Stimulated activated effector memory CD8-positive, alpha-beta T cell treated with anti-CD3 and anti-CD28 coated beads, Interleukin-12 subunit alpha, Interleukin-12 subunit beta, amount 100 ng/mL, for 72 hours (primary cell): ENCODE measurements at places on chromosomes 13 and 19.

GRCh38 chr13:51823863-51824262, 19.9 kb upstream of the DHRS12 start:
- DNase-seq: no peak

DNA sequence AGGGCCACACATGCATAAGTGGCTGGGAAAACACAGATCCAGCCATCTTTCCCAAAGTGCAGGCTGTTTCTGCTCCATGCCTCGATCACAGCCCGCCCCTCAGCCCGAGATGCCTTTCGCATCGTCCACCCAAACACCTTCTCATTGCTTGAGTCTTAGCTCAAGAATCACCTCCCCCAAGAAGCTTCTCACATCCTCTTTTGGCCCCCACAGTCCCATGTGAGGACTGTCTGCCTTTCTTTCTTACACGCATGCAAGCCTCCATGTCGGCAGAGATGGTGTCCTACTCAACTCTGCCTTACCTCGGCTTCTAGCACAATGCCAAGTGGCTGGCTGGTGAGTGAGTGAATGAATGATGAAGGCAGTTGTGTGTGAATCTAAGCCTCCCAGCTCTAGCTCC, 18.1 kb upstream of the GSX1 start:
- no peak for DNase-seq

- no peak for DNase-seq
These were observed 1471.7 kb downstream of the UQCRFS1 start for GRCh38 chr19:27741236-27741635.

GRCh38 chr13:98954313-98954712, 23.6 kb downstream of the DOCK9 start:
- DNase-seq: no peak

GRCh38 chr13:34294483-34295129, 476.7 kb downstream of the RFC3 start:
- no peak for DNase-seq

- DNase-seq: no peak
These were observed 406.8 kb downstream of the DACH1 start for GRCh38 chr13:71460211-71460610.

DNA sequence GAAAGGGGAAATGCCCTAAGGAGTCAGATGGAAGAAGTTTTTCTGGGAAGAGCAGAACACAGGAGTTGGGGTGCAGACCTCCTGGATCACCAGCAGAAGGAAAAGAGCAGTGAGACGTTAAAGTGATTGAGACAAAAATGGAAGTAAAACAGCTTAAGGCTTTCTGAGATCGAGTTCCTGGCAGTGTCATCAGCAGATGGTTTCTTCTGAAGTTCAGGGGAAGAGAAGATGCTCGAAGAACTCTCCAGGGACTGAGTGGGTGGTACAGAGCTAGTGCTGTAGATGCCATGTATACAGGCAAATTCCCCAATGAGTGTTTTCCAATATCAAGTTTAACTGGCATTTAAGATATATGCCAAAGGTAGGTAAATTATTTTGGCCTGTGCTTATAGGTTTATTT, 272.2 kb upstream of the KLF12 start:
- no peak for DNase-seq

DNA sequence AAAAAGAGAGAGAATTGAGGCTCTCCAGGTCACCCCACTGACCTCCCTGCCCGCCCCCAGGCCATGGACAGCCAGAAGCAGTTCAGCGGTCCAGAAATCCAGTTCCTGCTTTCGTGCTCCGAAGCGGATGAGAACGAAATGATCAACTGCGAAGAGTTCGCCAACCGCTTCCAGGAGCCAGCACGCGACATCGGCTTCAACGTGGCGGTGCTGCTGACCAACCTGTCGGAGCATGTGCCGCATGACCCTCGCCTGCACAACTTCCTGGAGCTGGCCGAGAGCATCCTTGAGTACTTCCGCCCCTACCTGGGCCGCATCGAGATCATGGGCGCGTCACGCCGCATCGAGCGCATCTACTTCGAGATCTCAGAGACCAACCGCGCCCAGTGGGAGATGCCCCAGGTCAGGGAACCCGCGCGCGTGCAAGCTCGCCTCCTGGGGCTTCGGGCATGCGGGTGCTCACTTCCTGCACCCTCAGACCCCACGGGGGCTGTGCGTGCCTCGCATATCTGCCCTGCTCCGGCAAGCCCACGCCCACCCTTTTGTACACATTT, 56.6 kb downstream of the MAP4K1 start:
- DNase-seq: no peak

DNA sequence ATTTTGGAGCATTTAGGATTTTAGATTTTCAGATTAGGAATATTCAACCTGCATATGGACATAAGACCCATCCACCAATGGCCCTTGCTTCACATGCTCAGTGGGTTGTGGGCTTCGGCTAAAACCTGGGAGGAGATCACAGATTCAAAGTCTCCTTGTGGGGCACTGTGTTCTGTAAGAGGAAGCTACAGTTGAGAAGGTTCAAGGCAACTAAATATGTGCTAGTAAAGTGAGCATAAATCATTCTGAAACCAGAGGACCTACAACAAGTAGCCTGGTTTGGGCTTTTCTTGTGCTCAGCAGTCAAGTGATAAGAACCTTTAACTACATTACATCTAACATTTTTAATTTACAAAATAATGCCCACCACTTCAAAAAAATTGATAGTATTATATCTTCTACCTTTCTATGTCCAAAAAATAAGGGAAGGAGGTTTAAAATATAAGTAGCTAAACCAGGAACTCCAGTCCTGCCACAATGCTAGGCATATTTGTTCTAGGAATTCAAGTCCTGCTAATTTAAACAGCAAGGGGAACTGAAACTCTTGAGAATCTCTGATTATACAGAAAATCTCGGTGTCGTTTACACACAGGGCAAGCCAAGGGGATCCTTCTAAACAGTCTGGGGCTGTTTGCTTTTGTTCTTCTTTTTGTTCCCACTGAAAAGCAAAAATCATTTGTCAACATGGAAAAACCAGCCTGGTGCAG, 36.6 kb downstream of the FOXO1 start:
- no peak for DNase-seq

DNA sequence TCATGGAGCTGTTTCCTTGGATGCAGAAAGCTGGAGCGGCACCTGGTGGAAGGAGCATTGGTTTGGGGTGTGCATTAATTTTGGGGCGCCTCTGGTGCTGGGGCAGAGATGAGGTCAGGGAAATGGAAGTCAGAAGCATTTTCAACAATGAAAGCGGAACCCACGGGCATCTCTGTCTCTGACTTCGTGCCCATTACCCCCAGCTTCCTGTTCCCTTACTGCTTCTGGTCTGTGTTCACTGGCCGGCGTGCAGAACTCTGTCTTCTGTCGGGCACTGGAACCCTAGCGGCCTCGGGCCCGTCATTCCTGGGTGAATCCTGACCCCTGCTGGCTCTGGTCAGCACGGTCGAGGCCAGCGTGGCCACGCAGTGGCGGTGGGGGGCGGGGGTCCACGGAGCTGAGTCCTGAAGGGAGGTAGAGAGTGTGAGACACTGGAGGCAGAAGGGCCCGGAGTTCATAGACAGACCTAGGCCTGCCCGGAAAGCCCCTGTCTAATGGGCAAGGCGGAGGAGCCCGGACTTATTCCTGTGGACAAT, 7.9 kb upstream of the LINGO3 start:
- DNase-seq: no peak

GRCh38 chr13:91372911-91373310, 25.4 kb downstream of the MIR17HG start:
- DNase-seq: no peak

GRCh38 chr19:17077447-17078028, 2.0 kb downstream of the MYO9B start:
- DNase-seq: no peak

- DNase-seq: no peak
These were observed 9.7 kb downstream of the INAFM1 start for GRCh38 chr19:47284324-47284899.

- no peak for DNase-seq
These were observed 34.2 kb downstream of the MBNL2 start for GRCh38 chr13:97256343-97256783.

- DNase-seq: no peak
These were observed 121.4 kb downstream of the KCNRG start for GRCh38 chr13:50136678-50137077.

DNA sequence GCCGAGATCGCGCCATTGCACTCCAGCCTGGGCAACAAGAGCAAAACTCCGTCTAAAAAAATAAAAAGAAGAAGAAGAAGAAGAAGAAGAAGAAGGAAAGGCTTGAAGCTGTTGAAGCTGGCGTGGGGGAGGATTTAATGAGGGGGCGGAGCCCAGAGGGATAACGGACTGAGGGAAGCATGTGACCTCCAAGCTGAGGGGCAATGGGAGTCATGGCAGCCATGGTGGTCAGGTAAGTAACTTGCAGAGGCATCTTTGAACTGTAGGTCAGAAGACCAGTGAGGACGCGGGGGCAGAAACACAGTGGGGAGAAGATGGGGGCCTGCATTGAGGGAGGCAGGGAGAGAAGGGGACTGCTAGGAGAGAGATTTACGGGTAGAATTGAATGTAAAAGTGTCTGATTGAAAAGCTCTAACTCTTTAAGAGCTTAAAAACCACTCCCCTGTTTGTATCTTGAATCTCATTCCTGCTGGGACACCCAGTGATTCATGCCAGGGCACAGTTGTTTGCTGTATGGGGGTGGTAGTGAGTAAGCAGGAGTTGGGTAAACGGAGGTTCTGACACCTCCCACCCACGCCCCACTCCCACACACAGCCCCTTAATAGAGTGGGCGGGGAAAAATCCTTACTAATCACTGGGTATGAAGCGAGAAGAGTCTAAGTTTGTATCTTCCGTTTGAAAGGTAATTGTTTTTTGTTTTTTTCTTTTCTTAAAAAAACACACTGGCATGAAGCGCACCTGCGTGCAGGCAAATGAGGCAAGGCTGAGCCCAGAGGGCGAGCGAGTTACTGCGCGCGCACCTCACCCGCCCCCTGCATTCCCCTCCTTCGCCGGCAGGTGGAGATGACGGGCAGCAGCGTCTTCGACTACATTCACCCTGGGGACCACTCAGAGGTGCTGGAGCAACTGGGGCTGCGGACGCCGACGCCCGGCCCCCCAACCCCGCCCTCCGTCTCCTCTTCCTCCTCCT, 13.0 kb downstream of the TMEM160 start:
- DNase-seq: peak; percentile 100

DNA sequence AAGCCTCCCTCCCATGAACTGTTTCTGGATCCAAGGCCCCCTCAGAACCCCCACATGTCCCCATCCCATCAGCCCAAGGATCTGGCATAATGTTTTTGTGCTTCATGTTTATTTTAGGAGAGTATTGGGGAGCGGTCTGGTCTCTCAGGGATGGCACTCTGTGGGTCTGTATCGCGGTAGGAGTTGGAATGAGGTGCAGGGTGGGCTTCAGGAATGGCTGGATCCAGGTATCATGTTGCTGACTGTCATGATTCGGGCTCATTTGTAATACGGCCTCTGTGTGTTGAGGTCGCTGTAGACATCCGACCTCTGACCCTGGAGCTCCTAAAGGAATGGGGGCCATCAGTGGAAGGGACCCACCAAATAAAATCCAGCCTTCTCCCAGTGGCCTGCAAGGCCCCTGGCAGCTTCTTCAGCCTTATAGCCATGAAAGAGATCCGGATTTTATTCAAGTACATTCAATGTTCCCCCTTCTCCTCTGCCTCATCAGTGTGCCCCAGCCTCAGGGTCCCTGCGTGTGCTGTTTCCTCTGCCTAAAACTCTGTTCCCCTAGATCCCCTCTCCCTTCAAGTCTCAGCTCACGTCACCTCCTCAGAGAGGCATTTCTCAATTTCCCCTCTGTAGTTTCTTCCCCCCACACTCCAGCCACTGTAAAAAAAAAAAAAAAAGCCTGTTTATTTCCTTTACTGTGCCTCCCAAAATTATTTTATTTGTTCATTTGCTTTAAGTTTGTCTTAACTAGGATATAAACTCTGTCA, 2.2 kb downstream of the HCST start:
- no peak for DNase-seq

DNA sequence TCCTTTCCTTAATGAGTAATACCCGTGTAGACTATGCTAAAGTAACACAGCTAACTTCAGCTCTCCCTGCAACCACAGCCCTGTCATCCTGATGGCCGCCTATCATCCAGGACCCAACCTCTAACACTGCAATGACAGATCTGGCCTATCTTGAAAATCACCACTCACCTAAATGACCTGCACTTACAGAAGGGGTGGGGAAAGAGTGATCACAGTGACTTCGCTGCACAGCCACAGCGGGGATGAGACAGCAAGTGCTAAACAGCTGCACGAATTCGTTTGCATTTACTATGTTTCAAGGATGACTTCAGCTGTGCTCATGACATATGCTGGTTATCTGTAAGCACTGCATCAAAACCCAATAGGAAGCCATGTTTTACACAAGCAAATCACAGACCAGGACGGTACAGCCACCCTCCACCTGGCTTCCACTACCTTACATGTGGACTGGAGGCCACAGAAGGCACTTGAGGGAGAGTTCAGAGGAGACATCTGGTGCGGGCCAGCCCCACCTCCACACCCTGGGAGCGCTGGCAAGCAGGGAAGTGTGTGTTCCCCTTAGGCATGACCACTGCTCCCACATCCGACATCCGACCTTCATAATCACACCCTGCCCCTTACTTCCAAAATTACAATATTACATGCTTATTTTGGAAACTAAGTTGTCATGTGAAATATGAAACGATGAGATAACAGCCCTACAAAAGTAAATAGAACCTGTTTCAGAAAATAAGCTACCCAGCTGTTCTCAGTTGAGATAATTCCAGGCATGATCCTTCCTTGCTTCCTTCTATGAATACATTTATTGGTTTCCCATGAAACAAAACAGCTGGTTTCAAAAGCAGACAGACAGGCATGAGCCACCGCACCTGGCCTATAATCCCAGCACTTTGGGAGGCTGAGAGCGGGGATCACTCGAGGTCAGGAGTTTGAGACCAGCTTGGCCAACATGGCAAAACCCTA, 95.7 kb downstream of the STK24 start:
- peak; percentile 35 for DNase-seq

DNA sequence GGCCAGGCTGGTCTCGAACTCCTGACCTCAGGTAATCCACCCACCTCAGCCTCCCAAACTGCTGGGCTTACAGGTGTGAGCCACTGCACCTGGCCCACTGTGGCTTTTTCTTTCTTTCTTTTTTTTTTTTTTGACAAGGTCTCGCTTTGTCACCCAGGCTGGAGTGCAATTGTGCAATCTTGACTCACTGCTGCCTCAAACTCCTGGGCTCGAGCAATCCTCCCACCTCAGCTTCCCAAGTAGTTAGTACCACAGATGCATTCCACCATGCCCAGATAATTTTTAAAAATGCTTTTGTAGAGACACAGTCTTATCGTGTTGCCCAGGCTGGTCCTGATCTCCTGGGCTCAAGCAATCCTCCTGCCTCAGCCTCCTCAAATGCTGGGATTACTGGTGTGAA, 12.1 kb upstream of the FCGBP start:
- DNase-seq: no peak
